ENCODE measurements at places on chromosomes 6 and 20.
A peak's percentile ranks its signal among the peaks of the same experiment; 100 is the strongest.

GRCh38 chr6:29465801-29466200 is 8.8 kb downstream of the OR2H1 start:
- DNase-seq = no peak

- peak; percentile 26 for DNase-seq
These were observed 527 bp downstream of the TOMM34 start for GRCh38 chr20:44959638-44960102.

GRCh38 chr20:24989162-24989561 is 3.4 kb downstream of the APMAP start:
- DNase-seq = no peak

GRCh38 chr6:27806981-27807440 is 105.2 kb downstream of the OR2B2 start:
- DNase-seq = peak; percentile 10

GRCh38 chr20:10067321-10067720 is 32.5 kb downstream of the ANKEF1 start:
- DNase-seq = no peak

DNA sequence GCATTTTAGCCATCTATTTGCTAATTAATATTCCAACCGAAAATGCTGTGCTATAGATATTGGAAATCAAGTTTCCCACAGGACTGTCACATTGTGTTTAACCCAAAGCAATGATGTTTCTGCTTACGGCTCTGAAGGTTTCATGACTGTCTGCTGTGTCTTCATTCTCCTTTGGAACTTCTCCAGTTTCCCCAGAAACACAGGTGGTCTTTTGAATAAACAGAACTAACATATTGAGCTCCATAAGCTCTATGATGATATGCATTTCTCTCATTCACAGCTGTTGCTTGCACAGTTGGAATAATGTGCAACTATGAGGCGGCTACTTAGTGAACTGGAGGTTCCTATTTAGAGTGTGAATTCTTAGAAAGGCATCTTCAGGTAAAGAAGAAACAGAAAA is 266.0 kb upstream of the ID4 start:
- no peak for DNase-seq

DNA sequence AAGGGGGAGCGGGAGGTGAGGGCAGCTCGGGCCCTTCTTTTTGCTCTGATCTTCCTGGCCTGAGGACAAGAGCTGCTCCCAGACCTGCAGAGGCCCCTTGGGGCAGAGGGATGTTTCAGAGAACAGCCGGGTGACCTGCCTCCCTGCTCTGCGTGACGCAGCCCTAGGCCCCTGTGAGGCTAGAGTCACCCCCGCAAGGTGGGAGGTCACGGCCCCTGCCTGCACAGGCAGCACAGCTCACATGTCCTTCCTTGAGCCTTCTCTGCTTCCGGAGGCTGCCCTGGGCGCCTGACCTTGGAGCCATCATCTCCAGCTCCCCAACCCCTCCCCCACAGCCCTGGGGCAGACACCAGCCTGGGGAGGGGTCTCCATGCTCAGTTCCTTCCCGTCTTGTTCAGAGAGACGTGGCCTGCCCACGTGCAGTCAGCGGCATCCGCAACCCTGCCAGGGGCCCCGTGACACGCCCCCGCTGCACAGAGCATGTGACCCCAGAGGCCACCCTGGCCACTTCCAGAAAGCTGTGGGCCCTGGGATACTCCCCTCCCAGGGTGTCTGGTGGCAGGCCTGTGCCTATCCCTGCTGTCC is at the start of gene BIRC7:
TSS of gene BIRC7 (plus strand) at position 507 of the 585 bp plus-strand sequence. CDS start 192 bp downstream, outside the sequence.
- no peak for DNase-seq

GRCh38 chr6:149438855-149439254 is 38.8 kb downstream of the SUMO4 start:
- no peak for DNase-seq

DNA sequence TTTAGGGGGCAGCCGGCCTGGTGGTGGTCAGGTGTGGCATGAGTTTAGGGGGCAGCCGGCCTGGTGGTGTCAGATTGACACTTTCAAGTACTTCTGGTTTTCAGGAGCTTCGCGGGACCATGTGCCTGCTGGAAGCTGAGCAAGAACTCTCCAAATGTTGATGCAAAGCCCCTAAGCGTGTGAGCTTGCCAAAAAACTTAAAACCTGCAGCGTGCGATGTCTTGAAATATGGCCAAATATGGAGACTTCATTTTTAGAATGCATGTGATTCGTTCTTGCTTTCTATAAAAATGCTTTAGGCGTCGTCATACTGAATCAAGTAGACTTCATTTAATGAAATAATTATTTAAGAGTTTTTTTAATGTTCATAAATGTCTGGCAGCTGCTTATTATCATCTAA is 149.4 kb downstream of the SMOC2 start:
- no peak for DNase-seq

GRCh38 chr6:92757925-92758324 is 661.4 kb downstream of the EPHA7 start:
- no peak for DNase-seq

Measured in stimulated activated naive B cell treated with anti-CD40 and anti-IgM and Interleukin-4, amounts not matched to agents 10 μg/mL and 1 μg/mL and 100 μg/mL, for 72 hours (primary cell).